CD4-positive, alpha-beta T cell treated with Interleukin-1 beta for 1 hour (primary cell): ENCODE measurements at places on chromosomes 11 and 22.

DNA sequence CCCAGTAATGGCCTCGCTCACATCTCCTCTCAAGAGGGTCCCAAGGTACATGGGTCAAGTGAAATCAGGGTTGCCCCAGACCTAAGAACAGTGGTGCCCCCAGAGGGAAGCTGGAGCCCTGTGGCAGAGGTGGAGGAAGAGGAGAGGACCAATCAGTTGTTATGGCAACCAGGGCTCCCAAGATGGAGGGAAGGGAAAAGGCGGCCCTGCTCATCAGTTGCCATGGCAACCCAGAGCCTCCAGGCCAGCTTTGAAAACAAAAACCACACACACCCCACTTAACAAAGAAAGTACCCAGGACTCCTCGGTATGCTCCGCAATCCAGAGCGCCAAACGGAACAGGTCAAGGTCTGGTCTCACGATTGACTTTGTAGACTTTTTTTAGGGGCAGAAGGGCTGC, 53.5 kb upstream of the SLC35C1 start:
- no peak for DNase-seq

- no peak for DNase-seq
These were observed 182.6 kb downstream of the ST3GAL4 start for GRCh38 chr11:126538071-126538470.

DNA sequence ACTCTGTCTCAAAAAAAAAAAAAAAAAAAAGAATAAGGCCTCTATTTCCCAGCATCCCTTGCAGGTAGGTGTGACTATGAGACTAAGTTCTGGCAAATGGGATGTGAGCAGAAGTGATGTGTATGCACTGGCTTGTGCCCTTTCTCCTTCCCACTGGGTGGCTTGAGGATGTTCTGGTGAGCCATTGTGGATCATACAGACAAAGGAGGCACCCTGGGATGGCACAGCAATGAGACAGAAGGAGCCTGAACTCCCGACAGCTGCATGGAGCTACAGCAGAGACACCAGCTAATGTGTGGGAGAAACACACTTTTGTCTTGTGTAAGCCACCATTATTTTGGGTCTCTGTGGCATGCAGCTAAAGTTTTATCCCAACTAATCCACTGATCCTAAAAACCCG, 10.6 kb upstream of the SORL1 start:
- DNase-seq, result no peak

- DNase-seq, result no peak
These were observed 1415.2 kb downstream of the TBC1D22A start for GRCh38 chr22:48177631-48178030.

DNA sequence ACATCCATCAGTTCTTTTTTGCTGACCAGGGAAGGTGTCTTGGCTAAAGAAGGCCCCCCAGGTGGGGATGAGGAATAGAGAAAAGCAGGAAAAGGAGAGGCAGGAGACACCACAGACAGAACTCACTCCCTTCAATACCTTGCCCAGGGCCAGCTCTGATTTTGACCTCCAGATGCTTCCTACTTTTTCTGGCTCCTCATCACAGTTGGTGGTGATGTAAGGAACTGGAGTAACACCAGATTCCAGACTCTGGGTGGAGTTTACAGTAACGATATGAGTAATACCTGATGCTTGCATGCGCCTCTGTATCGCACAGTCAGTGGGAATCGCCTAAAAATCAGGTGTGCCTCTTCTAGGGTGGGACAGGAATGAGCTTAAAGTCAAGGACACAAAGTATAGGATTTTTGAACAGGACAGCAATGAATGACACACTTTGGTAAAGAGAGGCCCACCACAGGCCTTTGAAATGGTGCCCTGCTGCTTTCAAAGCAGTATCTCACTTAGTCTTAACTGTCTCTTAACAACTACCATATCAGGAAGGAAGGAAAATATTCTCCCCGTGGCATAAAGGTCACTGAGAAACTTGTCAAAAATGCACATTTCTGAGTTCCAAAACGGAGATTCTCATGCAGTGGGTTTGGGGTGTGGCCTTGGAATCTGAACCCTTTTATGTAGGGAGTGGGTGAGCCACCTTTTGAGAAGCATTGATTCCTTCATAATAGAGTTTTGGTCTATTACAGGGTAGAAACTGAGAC, 140.8 kb downstream of the SNX19 start:
- DNase-seq, result no peak

DNA sequence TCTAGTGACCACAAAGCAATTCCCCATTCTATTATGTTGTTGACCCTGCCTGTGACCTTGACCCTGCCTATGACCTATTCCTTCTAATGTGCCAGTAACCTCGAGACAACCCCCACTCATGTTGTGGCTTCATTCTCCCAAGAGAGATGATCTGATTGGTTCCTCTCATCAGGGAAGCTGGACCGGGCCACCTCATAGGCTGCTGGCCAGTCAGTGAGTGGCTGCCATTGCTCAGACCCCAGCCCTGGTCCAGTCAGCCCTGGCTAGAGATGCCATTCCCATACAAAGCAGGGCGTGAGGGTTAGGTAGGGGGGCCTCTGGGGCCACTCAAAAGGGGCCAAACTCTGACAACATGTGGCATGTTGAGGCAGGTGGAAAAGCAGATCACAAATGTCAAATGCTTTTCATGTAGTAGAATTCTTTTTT, 11.9 kb downstream of the SLC29A2 start:
- no peak for DNase-seq

GRCh38 chr11:45365961-45366618, 79.9 kb upstream of the SYT13 start:
- no peak for DNase-seq

DNA sequence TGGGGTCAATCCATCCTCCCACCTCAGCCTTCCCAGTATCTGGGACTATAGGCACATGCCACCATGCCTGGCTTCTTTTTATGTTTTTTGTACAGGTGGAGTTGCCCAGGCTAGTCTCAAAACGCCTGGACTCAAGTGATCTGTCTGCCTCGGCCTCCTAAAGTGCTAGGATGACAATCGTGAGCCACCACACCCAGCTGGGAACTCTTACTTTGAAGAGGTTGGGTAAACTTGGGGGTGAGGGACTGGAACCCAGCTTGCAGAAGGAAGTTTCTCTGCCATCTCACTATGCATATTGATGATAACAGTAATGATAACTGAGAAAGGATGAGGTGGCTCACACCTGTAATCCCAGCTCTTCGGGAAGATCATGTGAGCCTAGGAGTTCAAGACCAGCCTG, 35.9 kb downstream of the ACO2 start:
- DNase-seq, result no peak

DNA sequence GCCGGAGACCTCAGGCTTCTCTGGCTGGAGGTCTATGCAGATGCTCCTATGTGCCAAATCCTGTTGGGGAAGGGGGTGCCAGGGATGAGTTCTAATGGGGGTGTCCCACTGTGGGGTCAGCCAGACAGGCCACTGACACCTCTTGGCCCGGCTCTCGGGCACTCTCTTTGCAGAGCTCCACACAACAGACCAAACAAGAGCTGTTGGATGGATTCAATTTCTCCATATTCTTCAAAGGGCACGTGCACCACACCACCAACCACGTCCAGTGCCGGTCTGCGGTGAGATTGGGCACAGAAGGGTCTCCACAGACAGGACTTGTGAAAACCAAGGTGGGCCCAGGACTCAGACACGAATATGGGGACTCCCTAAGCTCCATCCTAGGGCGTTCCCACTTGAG, 2.2 kb upstream of the RGL4 start:
- no peak for DNase-seq
